ENCODE measurements at places on chromosomes 3 and 15. TPM values are rescaled to one million over a fixed set of nuclear protein-coding genes. Genes with fewer than 3 reads are reported as not detected.

The SCN11A gene
- polyA plus RNA-seq: not detected

The FOXL2 gene
- not detected for polyA plus RNA-seq

The KNG1 gene
- polyA plus RNA-seq: 1.2 TPM

The FAM81A gene
- polyA plus RNA-seq: 3.7 TPM

The C2CD4A gene
- polyA plus RNA-seq: under 0.01 TPM

The SLC2A2 gene
- polyA plus RNA-seq: not detected

The KLHDC8B gene
- 11.3 TPM for polyA plus RNA-seq

The UBE2E2 gene
- 3.7 TPM for polyA plus RNA-seq
